Stimulated activated CD4-positive, alpha-beta T cell treated with anti-CD3 and anti-CD28 coated beads, Interleukin-12 subunit alpha, Interleukin-12 subunit beta, amount 100 ng/mL, for 4 hours (primary cell): ENCODE measurements at places on chromosomes 6 and 20.

DNA sequence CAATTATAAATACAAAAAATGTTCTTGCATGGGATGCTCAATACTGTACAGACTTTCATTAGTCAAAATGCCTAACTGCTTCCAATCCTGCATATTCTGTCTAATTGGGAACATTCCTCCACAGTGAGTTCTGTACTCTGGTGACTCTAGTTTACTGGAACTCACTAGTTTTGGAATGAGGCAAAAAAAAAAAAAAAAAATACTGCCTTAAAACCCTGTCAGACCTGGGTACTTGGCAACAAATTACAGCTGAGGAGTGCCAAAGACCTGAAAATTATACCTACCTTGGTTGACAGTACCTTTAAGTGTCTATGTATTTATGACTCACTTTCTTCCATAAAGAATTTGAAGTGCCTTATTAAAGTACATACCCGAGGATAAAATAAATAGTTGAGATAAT, 276.7 kb downstream of the FARS2 start:
- DNase-seq: no peak

- no peak for DNase-seq
Observed at GRCh38 chr20:24328901-24329300, 140.5 kb upstream of the SYNDIG1 start.

DNA sequence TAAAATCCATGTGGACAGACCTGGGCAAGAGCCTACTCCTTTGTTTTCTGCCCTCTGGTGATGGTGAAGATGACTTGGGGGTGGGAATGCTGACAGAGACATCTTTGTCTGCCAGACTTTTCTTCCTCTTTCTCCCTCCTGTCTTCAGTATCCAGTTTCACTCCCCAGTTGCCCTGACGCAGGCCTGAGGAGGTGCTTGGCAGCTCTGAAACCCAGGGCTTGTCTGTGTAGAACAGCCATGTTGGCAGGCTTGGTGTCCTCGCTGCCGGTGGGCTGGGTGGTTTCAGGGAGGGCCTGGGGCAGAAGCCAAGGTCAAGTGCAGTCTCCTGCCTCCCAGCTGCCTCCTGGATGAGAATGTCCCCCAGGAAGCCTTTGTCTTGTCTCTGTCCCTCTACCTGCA, 22.5 kb downstream of the CCDC167 start:
- DNase-seq: no peak

DNA sequence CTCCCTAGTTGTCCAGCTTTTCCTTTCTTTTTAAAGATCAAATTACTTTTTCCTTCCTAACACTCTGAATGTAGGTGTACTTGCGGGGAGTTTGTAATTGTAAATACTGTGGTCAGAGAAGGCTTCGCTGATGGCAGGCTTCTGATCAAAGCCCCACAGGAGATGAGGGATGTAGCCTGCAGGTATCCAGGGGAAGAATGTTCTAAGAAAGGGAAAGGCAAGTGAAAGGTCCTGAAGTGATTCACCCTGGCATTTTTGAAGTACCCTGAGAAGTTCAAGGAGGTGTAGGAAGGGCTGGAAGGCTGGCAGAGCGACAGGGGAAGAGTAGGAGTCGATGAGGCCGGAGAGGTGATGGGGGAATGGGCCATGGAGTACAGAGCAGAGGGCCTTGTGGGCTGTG, 38.2 kb upstream of the CCN6 start:
- DNase-seq: no peak

GRCh38 chr6:110589865-110590513, 113.6 kb upstream of the SLC22A16 start:
- DNase-seq: no peak

DNA sequence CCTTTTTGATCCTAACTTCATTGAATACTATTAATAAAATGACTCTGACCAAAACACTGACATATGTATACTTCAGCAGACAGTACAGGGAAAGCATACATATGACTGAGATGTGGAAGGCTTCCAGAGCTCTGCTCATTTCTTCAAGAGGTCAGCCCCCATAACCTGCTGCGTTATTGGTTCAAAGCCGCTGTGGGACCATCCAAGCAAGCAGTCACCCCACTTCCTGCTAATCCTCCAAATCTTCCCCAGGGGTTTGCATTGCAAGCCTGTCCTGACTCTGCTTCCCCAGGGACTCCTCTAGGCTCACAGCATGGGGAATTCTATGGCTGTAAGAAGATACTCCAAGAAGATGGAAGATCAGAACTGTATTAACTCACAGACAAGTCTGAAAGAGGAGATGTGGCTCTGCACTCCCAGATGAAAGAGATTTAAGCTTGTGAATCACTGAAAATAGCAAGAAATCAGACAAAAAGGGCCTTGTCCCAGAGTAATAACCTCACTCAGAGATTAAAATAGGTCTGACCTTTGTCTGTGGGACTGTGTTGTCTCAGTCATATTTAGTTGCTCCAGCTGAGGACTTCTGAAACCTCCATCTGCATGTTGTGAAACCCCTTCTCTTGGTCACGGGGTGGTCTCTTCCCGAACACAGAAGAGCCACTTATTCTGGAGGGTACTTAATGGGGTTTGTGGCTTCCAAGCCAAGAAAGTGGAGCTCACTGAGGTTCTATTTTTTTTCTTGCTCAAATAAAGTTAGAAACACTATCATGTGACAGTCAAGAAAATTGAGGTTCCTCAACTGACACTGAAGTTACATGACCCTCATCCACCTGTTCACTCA, 101.5 kb upstream of the MARCKS start:
- DNase-seq: no peak

DNA sequence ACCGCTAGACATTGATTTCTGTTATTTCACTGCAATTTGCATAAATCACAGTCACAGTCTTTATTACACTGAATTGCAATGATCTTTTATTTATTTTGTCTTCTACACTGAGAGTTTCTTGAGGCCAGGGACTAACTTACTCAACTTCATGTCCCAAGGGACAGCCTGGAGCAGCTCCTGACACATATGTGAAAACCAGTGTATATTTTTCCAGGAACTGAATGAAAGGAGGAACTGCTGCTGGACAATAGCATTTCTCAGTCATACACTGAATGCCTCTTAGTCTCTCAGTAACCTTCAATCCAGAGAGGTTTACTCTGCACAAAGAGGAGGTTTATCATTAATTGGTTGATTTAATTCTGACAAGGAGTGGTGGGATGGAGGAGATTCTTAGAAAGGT, 5.9 kb downstream of the F13A1 start:
- DNase-seq: no peak
